ENCODE measurements at places on chromosomes 13 and 19. TPM values are rescaled to one million over a fixed set of nuclear protein-coding genes. Genes with fewer than 3 reads are reported as not detected.

The KLK3 gene
- total RNA-seq = not detected

The IGFLR1 gene
- total RNA-seq = 24.0 TPM

The PSG2 gene
- total RNA-seq = 0.34 TPM

The FFAR2 gene
- total RNA-seq = not detected

The C3 gene
- 4.0 TPM for total RNA-seq

The PRODH2 gene
- not detected for total RNA-seq

The PPAN gene
- total RNA-seq = 20.9 TPM

The ZNF580 gene
- total RNA-seq = 18.2 TPM

The TPTE2 gene
- total RNA-seq = not detected

The ZFR2 gene
- total RNA-seq = not detected

The FPR1 gene
- 3.8 TPM for total RNA-seq

DNA sequence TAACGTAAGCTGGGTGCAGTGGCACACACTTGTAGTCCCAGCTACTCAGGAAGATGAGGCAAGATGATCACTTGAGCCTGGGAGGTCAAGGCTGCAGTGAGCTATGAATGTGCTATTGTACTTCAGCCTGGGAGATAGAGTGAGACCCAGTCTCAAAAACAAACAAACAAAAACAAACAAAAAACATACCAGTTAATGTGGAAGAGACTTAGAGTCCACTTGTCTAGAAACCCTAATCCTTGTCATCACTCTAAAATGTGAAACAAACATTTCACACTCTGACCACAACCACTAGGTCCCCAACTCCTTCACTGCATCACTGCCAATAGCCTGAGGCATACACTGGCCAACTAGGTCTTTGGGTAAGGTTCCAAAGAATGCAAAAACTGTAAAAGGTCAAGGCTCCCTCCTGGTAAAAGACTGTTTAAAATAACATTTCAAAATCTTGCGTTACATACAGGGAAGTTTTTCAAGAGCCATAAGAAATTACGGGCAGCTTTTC lies 28.6 kb upstream of the CYP2B6 start:
- DNase-seq = peak; percentile 95

- no peak for DNase-seq
Observed at GRCh38 chr19:383922-384798, 24.8 kb downstream of the C2CD4C start.

- no peak for DNase-seq
Observed at GRCh38 chr13:114100446-114101357, 31.7 kb downstream of the RASA3 start.

- DNase-seq = peak; percentile 10
Observed at GRCh38 chr13:102903659-102904407, 58.0 kb downstream of the ERCC5 start.

- DNase-seq = peak; percentile 70
Observed at GRCh38 chr19:15449620-15450527, at the start of gene WIZ. TSS of gene WIZ (minus strand) at chr19:15449956. CDS start at chr19:15448307, 1,649 bp downstream.

- DNase-seq = peak; percentile 2
Observed at GRCh38 chr13:63864171-63864902, 2448.7 kb upstream of the PCDH20 start.

GRCh38 chr13:110116072-110116487 lies 190.9 kb downstream of the COL4A1 start:
- DNase-seq = no peak

DNA sequence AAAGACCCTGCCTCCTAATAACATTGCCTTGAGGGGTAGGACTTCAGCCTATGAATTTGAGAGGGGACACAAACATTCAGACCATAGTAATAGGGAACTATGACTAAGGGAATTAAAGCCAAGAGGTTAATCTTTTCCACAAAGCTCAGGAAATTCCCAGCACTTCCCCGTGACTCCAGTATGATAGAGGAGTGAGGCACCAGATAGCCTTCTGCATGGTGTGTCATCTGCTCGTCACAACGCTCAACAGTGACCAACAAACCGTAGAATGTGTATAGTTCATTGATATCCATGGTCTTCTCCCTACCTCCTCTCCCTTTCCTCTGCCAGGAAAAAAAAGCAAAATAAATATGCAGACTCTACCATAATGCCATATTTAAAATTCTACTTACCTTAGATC lies 64.4 kb downstream of the B3GLCT start:
- DNase-seq = no peak

DNA sequence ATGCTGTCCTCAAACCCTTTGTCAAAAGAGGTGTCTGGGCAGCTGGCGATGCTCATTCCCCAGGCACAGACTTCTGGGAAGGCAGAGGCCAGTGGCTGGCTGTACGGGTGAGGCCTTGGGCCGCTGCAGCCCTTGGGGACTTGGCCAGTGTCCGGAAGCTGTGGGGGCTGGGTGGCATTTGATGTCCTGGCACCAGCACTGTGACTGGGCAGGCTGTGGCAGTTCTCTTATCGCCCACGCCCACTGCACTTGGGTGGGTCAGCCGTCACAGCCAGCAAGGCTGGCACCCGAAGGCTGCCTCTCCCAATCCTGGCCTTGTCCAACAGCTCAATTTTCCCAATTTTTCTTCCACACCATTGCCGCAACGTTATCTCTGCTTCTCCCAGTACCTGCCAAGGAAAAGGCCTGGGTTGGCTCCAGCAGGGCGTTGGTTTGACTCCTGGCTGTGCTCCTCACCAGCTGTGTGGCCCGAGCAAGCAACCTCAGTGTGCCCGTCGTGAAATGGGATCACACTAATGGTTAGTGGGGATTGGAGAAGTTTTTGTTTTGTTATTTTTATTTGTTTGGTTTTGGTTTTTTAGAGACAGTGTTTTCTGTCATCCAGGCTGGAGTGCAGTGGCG lies 12.7 kb upstream of the SLC44A2 start:
- no peak for DNase-seq

DNA sequence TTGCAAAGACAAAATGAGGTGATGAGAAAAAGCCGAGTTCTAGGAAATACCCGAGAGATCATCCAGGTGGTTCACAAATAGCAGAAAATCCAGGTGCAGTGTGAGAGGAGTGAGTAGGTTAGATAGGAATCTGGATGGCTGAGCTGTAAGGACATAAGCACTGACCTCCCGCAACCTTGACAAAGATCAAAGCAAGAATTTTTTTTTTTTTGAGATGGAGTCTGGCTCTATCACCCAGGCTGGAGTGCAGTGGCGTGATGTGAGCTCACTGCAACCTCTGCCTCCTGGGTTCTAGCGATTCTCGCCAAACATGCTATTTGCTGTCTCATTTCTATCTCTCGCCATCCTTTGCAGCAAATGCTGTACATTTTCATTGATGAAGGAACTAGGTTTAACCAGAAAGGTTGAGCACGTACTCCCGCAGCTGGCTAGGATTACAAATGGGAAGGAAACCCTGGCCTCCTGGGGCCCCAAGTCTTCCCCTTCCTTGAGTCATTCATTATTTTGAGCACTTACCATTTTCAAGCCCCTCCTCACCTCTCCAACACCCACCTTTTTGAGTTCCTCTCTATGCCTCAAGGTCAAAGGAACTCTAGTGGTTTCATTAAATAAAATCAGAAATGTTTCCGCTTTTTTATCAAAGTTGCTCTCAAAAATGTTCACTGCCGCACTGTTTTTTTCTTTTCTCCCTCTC lies 38.8 kb downstream of the NLRP12 start:
- no peak for DNase-seq

DNA sequence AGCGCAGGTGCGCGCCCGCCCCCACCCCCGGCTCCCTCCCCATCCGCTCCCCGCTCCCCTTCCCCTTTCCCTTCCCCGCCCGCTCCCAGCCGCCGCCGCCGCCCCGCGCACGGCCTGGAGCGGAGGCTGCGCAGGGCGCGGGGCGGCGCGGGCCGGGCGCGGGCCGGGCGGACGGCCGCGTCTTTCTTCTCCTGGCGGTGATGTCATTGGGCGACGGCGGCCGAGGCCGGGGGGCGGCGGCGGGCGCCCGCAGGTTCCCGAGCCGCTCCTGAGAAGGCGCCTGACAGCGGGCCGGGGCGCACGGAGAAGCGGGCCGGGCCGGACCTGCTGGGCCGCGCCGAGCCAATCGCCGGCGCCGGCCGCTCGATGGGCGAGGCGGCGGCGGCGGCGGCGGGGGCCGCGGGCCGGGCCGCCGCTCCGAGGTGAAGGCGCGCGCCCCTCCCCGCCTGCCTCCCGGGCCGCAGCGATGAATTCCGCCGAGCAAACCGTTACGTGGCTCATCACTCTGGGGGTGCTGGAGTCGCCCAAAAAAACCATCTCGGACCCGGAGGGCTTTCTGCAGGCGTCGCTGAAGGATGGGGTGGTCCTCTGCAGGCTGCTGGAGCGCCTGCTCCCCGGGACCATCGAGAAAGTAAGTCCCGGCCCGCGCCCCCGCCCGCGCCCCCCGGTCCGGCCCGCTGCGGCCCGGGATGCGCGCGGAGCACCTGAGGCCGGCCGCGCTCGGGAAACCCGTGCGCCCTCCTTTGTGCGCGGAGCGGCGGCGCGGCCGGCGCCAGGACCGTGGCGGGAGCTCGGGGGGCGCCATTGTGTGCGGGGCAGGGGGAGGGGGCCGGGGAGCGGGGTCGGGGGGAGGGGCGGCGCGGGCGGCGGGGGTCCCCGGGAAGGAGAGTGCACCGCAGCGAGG lies at the start of gene ARHGEF7:
Gene ARHGEF7 (plus strand): TSS at position 250 of the 904 bp plus-strand sequence. CDS start 217 bp downstream, at position 467.
- DNase-seq = no peak

DNA sequence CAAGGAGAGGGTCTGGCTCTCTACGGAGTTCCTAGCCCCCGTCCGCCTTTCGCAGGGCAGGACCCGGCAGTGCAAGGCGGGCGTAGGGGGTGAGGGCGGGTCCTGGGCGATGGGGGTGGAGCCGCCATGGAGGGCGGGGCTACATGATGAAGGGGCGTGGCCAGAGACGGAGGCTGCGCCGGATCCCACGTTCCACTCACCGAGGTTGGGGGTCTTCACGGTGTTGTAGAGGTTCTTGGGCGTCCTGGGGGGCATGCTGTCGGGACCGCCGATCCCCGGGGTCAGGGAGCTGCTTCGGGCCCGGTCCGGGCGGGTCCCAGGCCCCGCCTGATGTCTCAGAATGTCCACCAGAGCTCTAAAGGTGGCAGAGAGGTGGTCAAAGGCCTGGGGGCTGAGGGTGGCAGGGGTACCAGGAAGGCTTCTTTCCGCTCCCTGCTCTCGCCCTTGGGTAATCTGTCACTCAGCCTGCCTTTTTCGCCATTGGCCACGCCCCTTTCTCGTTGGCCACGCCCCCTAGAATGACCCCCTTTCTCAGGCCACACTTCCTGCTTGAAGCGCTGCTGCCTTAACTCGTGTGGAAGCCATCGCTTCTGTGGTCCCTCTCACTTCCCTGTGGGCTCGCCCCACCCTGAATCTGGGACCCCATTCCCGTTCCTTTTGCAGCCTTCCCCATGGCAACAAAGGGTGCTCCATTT lies 2.5 kb downstream of the SHISA7 start:
- DNase-seq = no peak

DNA sequence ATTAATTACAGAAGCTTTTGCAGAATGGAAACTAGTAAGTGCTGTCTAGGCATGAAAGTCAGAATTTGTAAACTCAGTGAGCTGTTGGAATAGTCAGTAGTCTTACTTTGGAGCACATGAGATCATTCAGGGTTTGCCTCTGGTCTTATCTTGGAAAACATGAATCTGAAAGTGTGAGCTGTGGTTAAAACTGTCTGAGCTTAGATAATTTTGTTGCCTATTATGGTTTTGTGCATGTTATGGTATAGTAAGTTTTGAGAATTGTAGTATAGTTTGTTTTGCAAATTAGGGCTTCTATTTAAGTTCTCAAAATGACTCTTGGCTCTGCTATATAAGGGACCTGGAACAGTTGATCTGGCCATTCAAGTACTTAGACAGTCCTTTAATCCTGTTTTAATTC lies 53.7 kb upstream of the TRPC4 start:
- no peak for DNase-seq

DNA sequence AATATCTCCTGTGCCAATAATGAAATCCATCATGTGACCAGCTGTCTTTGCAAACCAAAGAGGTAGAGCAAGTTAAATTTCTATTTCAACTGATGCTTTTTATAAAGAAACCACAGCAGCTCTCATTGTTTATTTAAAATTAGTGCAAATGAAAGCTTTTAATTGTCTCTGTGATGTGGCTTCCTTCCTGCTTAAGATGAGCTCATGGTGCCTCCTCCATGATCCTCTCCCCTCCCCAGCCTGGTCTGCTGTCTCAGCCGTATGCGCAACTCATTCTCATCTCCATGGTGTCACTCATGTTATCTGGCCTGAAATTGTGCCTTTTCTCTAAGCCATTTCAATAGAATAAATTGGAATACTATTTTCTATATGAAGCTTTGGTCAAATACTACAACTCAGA lies 270.6 kb downstream of the FGF14 start:
- peak; percentile 3 for DNase-seq

GRCh38 chr13:113762538-113762937 lies 3.5 kb downstream of the TMEM255B start:
- DNase-seq = no peak

DNA sequence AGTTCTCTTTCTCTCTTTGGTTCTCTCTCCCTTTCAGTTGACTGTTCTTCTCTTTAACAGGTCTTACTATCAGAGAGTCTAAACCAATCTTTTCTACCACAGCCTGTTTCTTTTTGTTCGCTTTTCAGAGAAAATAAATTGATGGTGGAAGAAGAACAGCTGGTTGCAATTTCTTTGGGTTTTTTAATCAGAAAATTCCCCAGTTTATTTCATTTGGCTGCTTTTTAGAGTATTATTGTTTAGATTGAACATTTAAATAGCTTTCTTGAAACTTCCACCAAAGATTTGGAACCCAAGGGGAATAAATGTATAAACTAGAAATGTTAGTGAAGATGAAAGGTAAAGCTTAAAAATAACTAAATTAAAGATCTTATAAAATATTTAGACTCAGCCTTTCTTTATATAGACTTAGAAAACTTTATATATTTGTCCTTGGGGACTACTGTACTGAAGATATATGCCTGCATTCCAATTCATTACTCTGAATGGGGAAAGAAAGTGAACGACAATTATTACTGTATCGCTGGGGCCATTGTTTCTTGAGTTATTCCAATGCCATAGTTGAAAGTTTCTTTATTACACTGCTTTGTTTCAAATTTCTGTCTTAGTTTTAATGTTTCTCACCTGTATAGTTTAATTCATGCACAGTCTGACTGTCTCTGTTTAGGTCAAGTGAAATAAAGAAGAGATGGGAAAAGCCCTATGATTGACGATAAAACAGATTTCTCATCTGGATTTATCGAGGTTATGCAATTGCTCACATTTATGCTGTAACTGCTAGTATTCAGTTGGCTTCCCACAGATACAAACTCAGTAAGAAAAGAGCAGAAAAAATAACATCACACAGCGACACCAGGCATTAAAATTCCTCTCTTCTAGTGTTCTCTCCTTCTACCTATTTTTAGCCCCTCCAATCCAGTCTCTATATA lies 169.4 kb upstream of the CSNK1A1L start:
- DNase-seq = no peak

All from M059J (cell line).